ENCODE measurements at places on chromosomes 7 and 10.

DNA sequence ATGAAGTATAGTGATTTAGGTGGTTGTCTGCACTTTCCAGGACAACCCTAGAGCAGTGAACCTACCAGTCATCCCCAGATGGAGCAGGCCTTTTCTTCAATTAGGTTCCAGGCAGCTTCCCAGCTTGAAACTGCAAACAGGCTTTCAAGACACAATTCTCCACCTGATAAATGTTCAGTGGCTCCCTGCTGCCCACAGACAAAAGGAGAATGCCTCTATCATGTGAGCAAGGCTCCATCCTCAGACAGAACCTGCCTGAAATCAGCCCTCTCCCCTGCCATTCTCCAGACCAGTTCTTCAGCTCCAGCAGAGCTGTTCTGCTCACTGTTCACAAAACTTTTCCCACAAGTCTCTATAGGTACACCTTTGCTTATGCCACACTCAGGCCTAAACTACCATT is 22.1 kb downstream of the RELN start:
- DNase-seq: no peak

- no peak for DNase-seq
Observed at GRCh38 chr10:123771877-123772644, 105.9 kb downstream of the GPR26 start.

DNA sequence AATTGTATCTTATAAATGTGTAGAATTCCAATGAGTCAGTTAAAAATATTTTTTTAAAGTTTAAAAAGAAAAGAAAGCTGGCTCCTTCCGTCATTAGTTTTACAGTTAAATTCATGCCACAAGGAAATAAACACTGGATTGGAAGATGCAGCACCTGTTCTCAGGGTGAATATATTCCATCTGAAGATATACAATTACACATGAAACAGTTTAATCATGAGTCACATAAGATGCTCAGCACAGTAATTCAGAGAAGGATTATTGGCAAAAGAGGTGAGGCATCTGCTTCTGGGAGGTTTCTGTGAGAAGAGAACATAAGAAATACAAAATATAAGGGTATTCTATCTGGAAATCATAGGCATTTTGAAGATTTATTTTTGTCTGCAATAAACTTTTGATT is 376.5 kb upstream of the SORCS1 start:
- DNase-seq: no peak

DNA sequence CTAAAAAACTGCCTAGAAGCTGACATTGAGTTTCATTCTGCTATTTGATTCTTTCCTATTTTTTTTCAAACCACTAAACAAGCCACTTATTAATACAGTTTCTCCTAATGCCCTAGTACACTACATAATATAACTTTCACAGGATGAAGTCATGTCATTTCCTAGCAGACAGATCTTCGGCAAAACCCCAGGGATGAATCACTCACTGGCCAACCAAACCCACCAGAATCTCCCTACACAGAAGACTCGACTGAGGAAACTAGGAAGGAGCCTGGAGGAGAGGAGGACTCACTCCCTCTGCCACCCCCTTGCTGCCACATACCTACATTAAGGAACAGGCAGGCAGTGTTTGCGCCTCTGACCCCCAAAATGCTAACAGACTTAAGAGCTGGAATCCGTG is 33.4 kb downstream of the XPNPEP1 start:
- no peak for DNase-seq

GRCh38 chr10:111756217-111757061 is 427.1 kb downstream of the GPAM start:
- peak; percentile 34 for DNase-seq

- peak; percentile 62 for DNase-seq
Observed at GRCh38 chr10:62373995-62374861, at the start of gene ZNF365. Gene ZNF365, plus strand, starts transcription at chr10:62374369. Its CDS starts 1,825 bp downstream, at chr10:62376194.

DNA sequence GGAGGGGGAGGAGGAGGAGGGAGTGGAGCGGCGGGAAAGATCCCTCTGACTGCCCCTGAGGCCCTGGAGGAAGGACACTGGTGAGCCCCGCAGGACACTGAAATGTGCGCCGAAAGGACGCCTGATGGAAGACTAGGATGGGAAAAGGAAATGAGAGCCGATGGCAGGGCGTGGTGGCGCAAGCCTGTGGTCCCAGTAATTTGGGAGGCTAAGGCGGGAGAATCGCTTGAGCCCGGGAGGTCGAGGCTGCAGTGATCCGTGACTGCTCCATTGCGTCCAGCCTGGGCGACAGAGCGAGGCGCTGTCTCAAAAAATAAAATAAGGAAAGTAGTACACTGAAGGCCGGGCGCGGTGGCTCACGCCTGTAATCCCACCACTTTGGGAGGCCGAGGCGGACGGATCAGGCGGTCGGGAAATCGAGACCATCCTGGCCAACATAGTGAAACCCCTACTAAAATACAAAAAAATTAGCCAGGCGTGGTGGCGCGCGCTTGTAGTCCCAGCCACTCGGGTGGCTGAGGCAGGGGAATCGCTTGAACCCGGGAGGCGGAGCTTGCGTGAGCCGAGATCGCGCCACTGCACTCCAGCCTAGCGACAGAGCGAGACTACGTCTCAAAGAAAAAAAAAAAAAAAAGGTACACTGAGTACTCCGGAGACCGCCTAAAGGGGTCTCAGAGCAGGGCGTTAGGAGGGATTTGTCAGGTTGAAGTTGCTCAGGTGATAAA is 561 bp upstream of the HNRNPF start:
- peak; percentile 81 for DNase-seq

DNA sequence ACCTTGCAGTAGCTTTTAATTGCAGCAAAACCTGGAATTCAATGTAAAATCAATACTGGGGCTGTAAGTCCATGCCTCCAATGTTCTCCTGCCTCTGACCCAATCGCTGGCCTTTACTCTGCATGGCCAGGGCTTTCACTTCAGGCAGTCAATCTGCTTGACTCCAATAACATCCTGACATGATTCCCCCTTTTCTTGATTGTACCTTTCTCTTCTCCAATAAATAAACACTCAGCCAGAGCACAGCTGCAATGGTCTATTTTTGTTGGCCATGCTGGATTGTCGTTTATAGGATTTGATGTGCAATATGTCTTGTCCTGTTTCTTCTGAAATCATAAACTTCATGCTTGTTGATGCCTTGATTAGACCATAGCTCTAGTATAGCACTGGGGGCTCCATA is 97.8 kb upstream of the COL1A2 start:
- DNase-seq: no peak

GRCh38 chr7:69803699-69804516 is 205.6 kb downstream of the AUTS2 start:
- DNase-seq: peak; percentile 2

DNA sequence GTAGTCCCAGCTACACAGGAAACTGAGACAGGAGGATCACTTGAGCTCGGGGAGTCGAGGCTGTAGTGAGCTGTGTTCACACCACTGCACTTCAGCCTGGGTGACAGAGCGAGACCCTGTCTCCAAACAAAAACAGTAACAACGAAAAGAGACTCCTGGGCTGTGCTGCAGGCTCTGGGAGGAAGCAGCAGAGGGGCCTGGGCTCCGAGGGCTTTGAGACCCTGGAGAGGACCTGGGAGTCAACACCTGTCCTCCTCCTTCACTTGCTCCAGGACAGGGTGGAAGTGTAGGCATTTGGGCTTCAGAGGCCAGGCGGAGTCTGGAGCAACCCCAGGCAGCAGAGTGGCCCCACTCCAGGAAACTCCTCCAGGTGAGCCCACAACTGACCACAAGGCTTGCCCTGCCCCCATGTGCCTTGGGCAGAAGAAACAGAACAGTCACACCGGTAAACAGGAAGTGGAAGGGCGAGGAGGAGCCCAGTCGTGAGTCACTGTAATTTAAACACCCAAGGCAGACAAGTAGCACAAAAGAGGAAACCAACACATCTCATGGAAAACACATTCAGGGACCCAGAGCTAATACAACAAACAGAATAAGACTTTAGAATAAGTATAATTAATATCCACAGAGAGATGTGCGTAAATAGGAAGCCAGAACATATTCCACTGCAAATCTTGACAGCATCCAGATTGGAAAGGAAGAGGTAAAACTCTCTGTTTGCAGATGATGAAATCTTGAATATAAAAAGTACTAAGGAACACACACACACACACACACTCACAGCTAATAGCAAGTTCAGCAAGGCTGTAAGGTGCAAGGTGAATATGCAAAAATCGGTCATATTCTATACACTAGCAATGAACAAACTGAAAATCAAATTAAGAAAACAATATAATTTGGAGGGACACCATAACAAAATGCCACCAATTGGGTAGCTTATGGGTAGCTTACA is 20.5 kb upstream of the RASGEF1A start:
- DNase-seq: peak; percentile 51

DNA sequence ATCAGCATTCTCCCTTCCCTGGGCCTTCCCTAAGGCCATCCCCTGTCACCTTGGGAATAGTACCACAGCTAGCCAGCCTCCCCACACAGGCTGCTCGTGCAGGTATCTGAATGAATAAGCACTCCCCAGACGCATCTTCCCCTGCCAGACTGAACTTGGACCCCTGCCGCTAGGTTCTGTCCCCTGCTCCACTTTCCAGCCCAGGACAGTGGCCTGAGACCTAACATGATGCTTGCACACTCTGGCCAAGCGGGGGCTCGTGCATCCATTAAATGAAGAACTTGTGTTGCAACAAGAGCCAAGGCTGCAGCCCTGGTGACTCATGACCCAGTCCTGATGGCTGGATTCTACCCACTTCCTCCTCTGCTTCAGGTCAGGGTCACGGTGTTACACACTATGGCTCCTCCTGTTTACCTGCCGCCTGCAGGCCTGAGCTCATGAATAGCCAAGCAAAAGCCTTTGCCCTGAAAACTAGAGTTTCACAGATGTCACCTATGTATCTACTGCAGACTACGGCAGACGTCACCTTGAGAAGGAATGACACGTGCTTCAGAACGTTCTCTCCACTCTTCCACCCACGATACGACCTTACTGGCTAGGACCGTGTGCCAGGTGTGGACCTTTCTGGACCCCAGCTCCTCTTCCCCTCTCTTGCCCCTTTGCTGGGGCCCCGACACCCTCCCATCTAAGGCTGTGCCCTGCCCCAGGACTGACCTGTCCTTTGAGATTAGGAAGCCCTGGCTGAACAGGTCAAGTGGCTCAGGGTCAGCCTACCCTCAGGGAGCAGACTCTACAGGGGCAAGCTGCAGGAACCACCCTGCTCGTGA is 6.5 kb downstream of the ASB13 start:
- DNase-seq: peak; percentile 18

DNA sequence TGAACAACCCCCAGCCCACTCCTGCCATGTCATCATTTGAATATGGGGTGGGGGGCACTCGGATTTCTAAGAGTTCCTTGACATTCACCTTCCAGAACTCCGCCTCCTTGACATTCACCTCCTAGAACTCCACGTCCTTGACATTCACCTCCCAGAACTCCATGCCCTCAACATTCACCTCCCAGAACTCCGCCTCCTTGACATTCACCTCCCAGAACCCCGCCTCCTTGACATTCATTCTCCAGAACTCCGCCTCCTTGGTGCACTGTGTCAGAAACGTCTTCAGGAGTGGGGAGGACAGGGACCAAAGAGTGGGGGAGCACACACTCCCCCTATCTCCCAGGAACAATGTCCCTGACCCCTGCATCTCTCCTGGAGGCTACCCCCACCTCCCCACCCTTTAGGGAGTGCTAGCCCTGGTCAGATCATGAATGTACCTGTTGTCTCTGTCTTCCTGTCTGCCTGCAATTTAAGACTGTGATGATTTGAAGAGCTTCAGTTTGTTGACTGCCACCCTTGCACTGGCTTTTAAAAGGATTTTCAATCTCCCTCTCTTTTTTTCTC is 110.1 kb downstream of the NPTX2 start:
- no peak for DNase-seq

DNA sequence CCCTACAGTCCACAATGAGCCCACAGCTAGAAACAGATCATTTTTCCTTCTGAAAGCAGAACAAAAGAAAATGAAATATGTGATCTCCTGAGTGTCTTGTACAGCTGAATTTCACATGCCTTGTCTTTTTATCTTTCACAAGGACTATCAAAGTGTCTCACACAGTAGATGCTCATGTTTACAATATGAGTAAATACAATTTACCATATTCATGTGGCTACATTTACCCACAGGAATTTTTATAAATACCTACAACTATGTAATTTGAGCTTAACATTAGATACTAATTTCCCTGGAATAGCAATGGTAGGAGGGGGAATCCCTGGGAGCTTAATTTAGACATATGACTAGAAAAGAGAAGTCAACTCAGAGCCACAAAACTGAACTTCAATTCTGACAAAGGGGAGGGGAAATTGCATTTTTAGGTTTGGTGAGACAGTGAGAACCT is 186.2 kb downstream of the MACC1 start:
- DNase-seq: no peak

- no peak for DNase-seq
Observed at GRCh38 chr7:130292682-130293257, at the start of gene CPA4. Gene CPA4, plus strand, starts transcription at chr7:130293161. Its CDS starts 20 bp downstream, at chr7:130293181.

GRCh38 chr7:8296362-8296659 is 34.3 kb upstream of the ICA1 start:
- DNase-seq: no peak

GRCh38 chr10:21617267-21617666 is 83.2 kb downstream of the MLLT10 start:
- no peak for DNase-seq

- DNase-seq: no peak
Observed at GRCh38 chr7:107528461-107528860, 35.3 kb downstream of the COG5 start.

GRCh38 chr7:75869776-75870379 is 9.0 kb upstream of the RHBDD2 start:
- peak; percentile 30 for DNase-seq

DNA sequence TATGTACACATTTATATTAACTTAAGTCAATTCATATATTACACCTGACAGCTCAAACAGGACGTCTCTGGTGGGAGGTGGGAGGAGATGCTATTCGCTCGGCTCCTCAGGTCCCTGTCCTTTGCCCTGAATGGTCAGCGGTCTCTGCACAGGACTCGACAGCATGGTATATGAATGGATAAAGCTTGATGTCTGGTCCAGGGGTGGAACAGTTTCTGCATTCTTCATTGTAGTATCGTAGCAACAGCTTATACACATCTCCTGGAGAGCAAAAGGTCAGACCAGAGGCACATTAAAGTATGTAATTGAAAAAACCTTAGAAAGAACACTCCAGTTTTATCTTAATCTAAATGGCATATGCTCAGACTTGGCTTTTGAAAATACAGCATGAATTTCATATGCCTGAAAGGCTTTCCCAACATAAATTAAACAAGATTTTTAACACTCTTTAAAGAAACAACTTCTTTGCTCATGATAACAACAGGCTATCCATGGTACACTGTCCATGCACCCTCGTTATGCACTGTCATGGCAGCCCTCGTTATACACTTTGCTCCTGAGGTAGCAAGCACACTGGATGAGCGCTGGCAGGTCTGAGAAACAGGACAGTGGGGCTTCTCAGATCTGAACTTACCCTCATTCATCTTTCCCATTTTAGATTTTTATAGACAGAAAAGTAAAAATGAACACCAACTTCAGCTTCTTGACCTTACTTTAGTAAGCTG is 57.3 kb upstream of the OGDHL start:
- no peak for DNase-seq

- no peak for DNase-seq
Observed at GRCh38 chr7:134589491-134589941, 40.6 kb downstream of the AKR1B15 start.

Data from stimulated activated CD4-positive, alpha-beta T cell treated with anti-CD3 and anti-CD28 coated beads, Interleukin-15, amount 100 ng/mL, for 24 hours (primary cell).